Caco-2 (cell line): ENCODE measurements at places on chromosomes 4 and X.

DNA sequence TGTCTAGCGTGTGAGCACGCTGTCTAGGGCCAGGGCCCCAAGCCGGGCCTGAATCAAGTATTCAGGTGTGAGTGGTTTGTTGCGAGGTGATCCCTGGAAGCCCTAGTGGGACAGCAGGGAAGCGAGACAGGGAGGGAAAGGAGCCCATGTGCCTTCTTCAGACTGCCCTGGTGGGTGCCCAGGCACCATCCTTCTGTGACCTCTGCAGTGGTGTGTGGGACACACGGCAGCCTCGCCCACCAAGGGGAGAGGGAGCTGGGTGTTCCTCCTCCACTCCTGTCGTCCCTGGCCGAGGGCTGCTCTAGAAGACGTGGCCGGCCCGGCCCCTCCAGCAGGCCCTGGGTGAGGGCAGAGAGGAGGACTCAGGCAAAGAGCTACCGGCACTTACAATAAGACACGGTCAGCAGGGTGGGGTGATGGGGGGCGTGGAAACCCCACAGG, 47.4 kb downstream of the HTRA3 start:
- no peak for DNase-seq

GRCh38 chr4:81404294-81404693, 67.4 kb downstream of the RASGEF1B start:
- no peak for DNase-seq

GRCh38 chr4:4477796-4478195, 64.1 kb downstream of the STX18 start:
- DNase-seq: no peak

- DNase-seq: peak; percentile 12
Observed at GRCh38 chr4:165355900-165356300, 22.9 kb upstream of the CPE start.

DNA sequence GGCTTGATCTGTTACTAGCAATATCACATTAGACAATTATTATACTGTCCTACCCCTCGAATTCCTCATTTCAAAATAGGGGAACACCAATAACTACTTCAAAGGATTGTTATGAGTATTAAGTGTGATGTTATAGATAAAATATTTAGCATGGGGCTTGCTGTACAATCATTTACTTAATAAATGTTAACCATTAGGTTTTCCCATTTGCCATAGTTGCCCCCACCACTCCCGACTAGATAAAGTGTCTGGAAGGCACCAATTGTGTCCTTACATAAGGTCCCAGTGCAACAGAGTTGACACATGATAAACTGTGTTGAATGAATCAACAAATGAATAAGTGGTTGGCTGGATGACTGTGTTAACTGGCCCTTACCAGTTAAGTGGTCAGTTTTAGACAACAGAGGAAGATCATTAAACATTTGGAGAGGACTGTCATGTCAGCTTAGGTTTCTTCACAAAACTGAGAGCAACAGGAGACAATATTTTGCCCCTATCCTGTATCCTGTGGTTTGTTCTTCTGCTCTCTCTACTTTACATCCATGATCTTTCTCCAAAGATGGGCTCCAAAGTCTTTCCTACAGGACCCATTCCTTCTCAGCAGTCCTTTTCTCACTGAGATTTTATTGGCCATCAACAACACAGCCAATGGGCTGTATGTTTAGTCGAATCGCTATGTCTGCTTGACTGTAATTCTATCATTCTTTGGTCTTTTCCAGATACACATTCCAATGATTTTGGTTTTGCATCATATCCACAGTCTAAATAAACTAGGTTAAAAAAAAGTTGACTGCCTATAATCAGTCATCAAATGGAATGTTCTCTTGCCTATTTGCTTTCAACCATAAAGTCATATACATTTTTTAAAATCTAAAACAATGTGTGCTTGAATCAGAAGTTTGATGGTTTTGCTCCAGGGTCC, 74.4 kb downstream of the RNF150 start:
- no peak for DNase-seq

DNA sequence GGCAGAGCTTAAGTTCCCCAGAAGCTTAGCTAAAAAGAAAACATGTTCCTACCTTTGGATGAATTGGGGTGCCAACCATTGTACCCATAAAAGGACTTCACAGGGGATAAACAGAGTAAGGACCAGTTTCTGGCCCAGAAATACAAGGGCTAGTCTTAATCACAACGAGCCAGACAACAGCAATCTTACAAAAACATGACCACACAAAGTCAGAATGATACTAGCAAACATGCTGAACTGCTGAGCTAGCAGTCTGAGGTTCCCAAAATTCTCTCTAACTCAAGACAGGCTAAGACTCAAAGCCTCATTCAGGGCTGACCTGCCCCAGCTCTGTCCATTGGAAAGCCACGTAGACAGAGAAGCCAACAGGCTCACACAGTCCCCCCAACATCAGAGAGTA, 40.3 kb downstream of the ATP11C start:
- no peak for DNase-seq

GRCh38 chrX:140799216-140799615, 89.7 kb downstream of the LINC00632 start:
- no peak for DNase-seq

- peak; percentile 70 for DNase-seq
Observed at GRCh38 chr4:14196131-14196530, 568.6 kb upstream of the BOD1L1 start.

- no peak for DNase-seq
Observed at GRCh38 chr4:589219-589963, 13.3 kb upstream of the TMEM271 start.

DNA sequence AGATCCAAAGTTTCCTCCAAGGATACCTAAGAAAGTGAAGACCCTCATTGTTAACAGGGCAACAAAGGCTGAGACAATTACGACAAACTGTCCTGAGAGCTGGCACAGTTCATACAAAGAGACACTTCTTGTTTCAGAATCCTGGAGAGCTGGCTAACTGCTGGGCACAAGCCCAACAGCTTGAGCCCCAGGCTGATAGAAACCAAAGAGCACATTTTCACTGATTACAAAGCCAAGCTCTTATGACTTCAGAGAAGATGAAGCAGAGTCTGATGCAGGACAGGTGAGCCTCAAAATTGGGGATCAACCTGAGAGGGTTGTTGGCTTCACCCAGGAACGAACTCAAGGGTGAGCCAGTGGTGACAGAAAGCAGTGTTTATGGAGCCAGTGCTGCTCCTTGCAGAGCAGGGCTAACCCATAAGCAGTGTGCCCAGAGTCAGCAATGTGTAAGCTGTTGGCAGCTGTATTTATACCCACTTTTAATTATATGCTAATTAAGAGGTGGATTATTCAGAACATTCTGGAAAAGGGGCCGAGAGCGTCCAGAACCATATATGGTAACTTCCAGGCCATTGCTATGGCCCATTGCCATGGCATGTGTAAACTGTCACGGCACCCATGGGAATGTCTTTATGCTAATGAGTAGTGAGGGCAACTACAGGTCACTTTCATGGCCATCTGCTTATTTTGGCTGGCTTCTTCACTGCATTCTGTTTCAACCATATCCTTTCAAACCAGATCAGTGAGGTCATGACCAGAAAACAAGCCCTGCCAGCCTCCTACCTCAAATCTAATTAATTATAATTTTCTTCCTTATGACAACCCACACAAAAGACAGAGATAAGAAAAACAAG, 183.7 kb downstream of the EVC2 start:
- DNase-seq: no peak

GRCh38 chr4:24713604-24714003, 81.8 kb upstream of the SOD3 start:
- no peak for DNase-seq

- no peak for DNase-seq
Observed at GRCh38 chr4:120261117-120261516, 194.5 kb upstream of the MAD2L1 start.

DNA sequence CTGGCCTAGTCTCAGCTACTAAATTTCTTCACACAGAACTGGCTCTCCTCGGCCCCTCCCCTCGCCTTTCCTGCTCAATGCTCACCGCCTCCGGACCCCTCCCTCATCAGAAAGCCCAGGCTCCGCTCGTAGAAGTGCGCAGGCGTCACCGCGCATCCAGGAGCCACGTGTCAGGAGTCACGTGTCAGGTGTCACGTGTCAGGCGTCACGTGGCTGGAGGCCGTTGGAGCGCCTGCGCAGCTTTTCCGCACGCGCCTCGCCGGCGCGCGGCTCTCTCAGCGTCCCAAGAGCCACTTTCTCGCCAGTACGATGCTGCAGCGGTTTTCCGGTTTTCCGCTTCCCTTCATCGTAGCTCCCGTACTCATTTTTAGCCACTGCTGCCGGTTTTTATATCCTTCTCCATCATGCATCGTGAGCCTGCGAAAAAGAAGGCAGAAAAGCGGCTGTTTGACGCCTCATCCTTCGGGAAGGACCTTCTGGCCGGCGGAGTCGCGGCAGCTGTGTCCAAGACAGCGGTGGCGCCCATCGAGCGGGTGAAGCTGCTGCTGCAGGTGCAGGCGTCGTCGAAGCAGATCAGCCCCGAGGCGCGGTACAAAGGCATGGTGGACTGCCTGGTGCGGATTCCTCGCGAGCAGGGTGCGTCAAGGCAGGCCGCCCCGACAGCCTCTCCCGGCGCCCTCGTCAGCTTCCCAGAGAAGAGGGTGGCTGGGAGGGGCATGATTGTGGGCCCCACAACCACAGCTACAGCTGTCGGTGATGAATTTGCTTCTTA, at the start of gene SLC25A31:
SLC25A31 (plus strand) TSS at position 259 of the 772 bp plus-strand sequence; CDS start at position 405, 146 bp downstream.
- DNase-seq: no peak

DNA sequence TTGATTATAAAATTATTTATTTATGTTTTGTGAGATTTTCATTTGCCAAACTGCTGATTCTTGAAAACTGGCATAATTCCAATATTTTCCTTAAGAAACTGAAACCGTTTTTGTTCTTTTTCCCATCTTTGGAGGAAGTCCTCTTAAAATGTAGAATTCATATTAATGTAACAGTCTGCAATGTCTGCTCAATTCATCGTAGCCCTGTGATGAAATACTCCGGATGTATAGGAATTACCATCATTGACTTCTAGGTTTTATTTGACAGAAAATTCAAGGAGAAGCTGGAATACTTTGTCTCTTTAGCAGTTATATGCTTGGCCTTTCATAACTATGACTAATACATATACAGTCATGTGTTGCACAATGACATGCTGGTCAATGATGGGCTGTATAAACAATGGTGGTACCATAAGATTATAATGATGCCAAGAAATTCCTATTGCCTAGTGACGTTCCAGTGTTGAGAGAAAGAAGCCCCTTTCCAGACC, 185.0 kb upstream of the GPRIN3 start:
- no peak for DNase-seq

DNA sequence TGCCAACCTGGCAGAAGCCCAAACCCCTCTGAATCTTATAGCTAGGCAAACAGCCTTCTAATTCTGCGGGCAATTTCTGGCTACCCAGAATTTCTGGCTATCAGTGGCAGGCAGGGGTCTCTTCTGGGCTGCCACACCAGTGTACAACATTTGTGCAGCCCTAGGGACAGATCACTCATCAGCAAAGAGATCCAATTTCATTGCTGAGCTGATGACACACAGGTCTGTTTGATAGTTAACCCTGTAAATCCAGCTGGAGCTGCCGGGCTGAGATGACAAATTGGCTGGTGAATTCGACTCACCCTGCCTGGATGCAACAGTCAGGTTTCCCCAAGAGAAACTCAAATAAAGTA, 2.4 kb downstream of the MID1 start:
- DNase-seq: no peak

GRCh38 chrX:11535156-11535919, 130.4 kb downstream of the ARHGAP6 start:
- no peak for DNase-seq

DNA sequence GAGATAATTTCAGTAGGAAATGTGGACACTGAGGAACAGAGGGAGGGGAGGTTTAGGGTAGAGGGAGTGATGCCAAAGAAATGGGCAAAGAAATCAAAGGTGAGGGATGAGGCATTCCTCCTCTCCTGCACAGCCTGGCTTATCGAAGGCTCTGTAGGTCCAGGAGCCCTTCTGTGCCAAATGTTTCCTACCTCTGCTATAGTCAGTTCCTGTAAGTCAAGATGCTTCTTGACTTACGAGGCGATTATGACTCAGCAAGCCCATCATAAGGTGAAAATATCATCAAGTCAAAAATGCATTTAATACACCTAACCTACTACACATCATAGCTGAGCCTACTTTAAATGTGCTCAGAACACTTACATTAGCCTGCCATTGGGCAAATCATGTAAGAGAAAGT, 60.0 kb upstream of the ARHGAP24 start:
- DNase-seq: no peak

GRCh38 chr4:117134386-117134785, 49.0 kb upstream of the TRAM1L1 start:
- no peak for DNase-seq

- DNase-seq: no peak
Observed at GRCh38 chrX:28659269-28659668, 72.0 kb downstream of the IL1RAPL1 start.

DNA sequence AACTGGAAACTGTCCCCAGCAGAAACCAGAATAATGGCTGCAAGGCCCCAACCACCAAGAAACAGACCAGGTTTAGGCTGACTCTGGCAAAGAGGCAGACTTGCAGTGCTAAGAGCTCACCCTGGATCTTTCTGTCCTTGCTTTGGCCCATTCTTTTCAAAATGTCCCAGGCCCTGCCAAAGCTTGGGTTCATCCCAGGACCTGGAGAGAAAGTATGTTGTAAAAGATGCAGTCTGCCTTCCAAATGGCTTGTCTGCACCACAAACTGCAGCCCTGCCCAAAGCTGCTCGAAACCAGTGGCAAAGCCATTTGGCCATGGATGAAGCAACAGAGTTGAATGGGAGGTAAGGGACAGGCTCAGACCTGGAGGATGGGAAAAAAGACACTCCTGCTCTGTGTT, 38.0 kb upstream of the LNX1 start:
- no peak for DNase-seq

DNA sequence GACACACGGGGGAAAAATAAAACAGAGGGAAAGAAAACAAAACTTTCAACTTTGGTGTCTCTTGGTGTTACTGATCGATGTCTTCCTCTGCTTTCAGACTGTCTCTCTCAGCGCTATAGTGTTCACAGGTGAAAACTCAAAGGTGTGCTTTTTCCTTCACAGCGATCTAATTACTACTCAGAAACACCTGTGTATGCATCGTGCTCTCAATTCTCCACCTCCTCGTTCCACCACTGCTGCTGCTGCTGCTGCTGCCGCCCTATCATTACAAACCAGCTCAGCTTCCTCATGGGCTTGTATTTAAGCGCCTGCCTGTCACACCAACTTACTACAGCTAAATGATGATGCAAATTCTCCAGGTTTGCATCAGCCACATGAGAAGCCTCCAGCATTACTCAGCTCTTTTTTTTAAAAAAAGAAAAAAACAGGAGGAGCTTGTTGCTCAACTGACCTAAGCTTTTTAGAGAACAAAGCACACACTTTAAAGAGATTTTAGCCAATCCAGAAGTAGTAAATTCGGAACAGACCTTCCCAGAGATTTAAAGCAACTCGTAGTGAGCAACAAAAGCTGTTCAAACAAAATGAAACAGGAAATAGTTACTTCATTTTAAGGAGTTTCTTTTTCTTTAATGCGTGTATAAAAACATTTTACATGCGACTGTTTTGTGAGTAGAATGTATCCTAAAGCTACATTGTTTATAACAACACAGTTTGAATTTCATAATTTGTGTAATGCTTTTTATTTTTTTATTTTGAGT, at the start of gene SLC7A11:
SLC7A11 (minus strand) TSS at position 274 of the 758 bp plus-strand sequence. CDS start 280 bp downstream, outside the sequence.
- DNase-seq: peak; percentile 90

GRCh38 chr4:147801820-147802219, 69.9 kb downstream of the ARHGAP10 start:
- no peak for DNase-seq
